Activated CD4-positive, alpha-beta T cell treated with anti-CD3 and anti-CD28 coated beads, Interleukin-2, amount 50 U/mL, for 24 hours (primary cell): ENCODE measurements at places on chromosomes 7 and 10.
A peak's percentile ranks its signal among the peaks of the same experiment; 100 is the strongest.

- DNase-seq: no peak
These were observed 35.3 kb downstream of the HTR7 start for GRCh38 chr10:90822508-90822907.

DNA sequence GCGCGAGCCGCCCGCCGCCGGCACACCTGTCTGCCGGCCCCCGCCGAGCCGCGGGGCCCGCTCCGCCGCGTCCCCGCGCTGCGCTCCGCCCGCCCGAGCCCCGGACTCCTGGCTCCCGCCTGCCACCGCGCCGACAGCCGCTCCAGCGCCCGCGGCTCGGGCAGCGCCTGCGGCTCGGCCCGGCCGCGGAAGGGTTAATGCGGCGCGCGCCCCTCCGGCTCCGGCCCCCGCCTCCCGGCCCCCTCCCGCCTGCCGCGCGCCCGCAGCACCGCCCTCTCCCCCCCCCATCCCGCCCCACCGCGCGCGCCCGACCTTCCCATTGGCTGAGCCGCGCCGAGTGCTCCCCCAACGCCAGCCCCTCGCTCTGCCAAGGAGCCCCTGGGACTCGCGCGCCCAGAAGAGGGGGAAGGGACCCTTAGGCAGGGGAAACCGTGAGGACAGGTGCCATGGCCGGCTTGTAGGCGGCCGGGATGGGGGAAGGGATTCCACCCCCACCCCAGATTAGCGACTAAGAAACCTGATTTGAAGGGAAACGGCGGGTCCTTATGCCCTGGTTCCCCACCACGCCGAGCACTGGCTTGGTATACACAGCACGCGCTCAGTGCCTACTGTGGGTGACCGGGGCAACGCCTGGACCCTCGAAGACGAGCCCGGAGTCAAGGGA lies at the start of gene KCNH2:
KCNH2 (minus strand) TSS at position 196 of the 664 bp plus-strand sequence. CDS start 408 bp downstream, outside the sequence.
- no peak for DNase-seq

DNA sequence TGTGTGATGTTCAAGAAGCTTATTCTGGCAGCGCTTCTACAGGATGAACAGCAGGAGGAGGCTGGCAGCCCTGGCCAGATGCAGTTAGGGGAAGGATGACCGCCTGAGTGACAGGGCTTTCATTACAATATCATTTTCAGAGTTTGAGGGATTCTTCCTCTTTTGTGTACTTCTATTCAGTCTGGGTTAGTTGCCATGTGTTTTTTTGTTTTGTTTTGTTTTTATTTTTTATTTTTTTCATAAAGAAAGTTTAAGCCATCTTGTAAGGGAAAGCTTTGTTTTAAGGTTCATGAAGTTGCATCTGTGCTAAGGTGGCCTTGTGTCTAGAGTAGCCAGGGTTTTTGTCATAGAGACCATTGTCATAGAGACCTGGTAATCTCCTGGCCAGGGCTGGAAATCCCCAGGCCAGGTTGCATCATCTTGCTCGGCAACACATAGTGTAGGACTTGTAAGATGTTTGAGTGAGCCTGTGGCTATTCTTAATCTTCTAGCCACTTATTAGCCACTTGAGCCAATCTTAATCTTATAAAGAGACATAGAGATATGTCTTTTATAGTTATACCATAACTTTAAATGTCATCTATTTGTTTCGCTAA lies 230.5 kb upstream of the TMEM229A start:
- DNase-seq: no peak

DNA sequence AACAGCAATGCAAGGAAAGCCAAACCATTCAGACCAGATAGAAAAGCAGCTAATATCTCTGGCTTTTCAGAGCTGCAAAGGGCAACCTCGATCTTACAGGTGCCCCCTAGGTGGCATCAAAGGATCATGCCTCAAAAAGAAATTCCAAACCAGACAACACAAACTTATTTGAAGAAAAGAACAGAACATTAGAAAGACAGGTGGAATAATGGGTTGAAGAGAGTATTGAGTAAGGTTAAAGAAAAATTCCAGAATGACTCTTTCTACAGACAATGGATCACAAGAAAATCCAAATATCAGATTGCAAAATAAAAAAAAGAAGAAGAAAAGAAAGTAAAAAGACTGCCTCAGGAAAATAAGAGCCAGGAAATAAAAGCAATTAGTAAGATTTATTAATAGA lies 213.7 kb downstream of the ELMO1 start:
- peak; percentile 7 for DNase-seq

GRCh38 chr7:30348083-30348560 lies 63.7 kb downstream of the ZNRF2 start:
- DNase-seq: peak; percentile 54

DNA sequence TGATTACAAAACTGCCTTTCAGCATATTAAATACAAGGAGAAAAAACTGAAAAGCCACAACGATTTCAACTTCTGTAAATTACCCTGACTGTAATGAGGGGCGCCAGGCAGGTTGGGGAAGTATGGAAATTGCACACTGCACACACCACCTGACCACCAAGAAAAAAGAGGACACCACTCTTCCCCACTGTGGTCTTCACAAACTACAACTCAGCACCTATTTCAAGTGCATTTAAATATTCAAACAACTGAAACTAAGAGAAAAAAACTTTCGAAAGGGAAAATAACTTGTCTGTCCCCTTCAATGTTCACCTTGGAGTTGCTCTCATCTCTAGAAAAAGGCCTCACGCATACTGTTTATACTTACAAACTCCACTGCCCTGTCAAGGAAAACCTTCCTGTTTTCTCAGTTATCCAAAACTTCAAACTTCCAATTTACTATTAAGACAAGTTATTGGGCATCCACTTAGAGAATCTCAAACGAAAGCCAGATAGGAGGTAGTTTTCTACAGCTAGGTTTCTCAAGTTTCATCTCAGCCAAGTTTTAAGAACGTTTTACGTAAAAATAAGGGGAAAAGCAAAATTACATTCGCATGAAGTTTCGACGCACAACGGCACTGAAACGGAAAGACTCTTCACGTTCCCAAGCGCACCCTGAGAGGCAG lies 1.4 kb downstream of the LARP4B start:
- DNase-seq: no peak

DNA sequence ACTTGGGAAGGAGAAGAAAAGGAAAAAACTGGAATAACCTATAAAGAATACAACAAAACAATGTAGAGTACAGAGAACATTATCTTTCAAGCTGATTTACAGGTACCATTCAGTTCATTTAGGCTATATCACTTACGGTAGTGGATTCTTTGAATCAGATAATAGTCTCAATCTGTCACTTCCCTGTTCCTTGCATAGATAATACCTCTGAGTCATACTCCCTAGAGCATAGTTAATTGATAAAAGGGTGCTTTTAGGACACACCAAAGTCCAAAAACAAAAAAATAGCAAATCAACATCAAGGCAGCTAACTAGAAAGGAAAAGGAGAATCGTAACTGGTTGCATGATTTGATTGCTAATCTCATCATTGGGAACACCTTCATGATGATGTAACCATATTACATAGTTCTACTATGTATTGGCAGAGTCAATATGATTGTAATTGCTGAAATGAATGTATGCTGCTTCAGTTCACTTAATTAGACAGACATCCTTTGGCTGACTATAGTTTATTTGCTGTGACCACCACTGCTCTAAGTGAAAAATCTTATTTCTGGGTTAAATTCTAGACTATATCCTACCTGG lies 844.4 kb downstream of the GATA3 start:
- no peak for DNase-seq

DNA sequence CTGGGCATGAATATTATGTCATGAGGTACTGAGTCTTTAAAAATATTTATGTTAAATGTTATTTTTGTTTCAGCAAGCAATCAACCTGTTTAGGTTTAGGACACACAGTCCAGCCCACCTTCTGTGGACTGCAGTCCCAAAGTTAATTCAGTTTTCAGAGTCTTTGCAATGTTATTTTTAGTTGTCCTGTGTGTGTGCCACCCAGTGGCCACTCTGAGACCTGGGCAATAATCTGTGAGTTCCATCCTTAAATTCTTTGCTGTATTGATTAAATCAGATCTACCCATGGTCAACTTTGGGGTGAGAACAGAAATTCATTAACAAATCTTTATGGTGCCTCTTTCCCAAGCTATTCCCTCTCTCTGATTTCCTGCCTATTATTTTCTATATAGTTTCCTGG lies 415.1 kb downstream of the CCSER2 start:
- no peak for DNase-seq

GRCh38 chr7:87876869-87877234 lies 559 bp downstream of the DBF4 start:
- peak; percentile 24 for DNase-seq

- DNase-seq: no peak
These were observed 239.8 kb upstream of the IGFBP3 start for GRCh38 chr7:46160861-46161260.

DNA sequence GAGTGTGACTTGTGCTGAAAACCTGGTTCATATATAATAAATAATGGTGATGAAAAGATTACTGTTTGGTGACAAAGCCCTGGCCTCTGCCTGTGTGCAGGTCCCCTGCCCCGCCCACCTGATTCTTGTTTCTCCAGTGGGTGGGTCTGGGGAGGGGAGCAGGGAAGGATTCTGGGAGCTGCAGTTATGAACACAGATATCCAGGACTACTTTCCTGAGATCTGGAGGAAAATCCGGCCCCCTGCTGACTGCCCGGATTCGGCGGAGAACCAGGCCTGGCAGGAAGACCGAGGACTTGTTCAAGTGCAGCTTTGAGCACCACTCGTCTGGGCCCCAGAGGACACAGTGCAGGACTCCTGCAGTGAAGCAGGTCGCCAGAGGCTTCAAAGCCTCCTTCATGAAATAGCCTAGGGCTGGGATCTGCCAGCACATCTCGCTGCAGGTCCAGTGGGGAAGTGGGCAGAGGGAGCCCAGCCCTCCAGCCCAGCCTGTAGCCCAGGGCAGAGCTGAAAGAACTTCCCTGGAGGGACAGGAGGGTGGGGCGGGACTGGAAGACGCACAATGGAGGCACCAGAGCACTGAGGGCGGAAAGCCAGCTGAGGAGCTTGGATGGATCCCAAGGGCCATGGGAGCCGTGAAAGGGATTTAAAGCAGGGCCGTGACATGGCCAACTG lies 7.0 kb downstream of the ATP6V0E2 start:
- no peak for DNase-seq
